Activated T-helper 17 cell treated with anti-CD3 and anti-CD28 coated beads, Interleukin-2, amount 50 U/mL, for 72 hours (primary cell): ENCODE measurements at places on chromosomes 16 and 17.
A peak's percentile ranks its signal among the peaks of the same experiment; 100 is the strongest.

DNA sequence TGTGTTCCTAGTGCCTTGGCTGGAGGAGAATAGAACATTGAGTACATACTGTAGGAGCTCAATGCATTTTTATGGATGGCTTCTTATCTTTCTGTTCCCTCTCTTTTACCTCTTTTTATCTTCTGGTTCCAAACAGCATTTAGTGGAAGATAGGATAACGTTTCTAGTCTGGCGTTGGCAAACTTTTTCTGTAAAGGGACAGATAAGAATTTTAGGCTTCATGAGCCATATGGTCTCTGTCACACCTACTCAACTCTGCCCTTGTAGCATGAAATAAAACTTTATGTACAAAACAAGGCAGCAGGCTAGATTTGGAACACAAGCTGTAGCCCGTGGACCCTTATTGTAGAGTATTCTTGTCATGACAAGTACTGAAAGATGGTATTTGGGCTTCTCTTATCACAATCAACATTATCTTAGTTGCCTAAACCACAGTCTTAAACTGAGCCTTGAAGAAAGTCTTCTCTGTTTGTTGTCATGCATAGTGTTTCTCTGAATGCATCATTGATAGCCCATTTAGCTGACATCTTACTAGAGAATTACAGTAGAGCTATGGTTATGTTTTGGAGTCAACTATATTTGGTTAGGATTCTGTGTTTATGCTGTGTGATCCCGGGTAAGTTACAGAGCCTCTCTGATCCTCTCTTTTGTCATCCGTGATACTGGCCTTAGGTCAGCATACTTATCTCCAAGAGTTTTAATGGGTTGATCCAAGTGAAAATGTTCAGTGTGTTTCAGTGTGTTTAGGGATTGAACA lies 80.2 kb downstream of the HS3ST4 start:
- ATAC-seq: no peak

DNA sequence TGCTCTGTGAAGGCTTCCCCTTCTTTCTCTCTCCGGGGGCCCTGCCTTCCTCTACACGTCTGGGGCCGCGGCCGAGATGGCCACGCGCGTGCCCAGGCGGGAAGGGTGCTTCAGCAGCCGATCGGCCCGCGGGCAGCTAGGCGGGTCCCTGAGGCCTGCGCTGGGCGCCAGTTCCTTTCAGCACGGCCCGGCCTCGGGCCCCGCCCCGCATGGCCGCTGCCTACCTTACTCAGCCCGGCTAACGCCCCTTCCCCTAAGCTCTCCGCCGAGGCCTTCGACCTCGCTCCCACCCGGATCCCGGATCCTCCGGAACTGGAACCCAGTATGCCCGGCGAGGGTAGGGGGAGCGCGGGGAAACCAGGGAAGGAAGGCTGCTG lies 335 bp downstream of the TMEM11 start:
- peak; percentile 18 for ATAC-seq

- no peak for ATAC-seq
Observed at GRCh38 chr17:77422748-77423113, 282.0 kb downstream of the SEC14L1 start.

DNA sequence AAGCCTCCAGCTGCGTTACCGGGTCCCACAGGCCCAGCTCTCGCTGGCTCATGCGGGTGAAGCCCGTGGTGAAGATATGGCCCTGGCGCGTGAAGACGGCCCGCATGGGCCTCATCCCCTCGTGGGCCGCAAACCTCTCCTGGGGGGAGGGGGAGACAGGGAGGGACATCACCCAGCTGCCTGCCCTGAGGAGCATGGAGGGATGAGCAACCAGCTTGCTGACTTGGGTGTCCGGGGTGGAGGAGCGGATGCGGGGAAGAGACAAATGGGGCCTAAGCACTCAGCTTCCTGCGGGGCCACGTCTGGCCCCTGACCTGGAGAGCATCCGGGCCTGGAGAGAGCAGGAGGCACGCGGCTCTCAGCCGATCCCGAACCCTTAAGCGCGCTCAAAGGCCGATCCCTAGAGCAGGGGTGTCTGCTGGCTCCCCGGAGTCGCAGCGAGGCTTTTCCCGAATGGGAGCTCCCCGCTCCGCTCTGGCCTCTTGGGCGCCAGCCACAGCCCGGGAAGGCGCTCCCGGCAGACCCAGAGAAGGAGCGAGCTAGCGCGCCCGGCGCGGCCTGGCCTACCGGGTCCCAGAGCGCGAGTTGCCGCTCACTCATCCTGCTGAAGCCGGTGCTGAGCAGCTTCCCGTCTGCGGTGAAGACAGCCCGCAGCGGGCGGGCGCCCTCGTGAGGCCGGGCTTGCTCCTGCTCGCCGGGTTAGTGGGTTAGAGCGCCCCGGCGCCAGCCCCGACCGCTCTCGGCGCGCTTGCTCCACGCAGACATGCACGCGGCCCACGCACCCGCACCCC lies 5.0 kb downstream of the CORO6 start:
- ATAC-seq: peak; percentile 41

DNA sequence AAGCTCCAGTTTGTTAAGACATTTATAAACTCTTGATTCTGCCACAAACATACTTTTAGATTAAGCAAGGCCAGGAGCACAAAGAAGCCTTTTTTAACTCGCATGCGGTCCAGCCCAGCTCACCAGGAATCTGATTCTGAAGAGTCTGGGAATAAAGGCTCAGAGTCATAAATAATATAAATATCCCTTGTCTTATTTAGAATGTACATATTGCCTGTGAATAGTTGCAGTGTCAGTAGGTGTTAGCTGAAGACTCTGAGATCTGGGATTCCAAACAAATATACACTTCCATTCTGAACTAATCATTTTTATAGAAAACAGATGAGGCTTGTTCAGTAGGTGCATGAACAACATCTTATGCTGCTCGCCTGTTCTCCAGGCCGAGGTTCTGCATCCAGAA lies 59.1 kb upstream of the ELAC2 start:
- ATAC-seq: no peak

GRCh38 chr16:11140466-11140865 lies 115.5 kb downstream of the SOCS1 start:
- ATAC-seq: no peak

DNA sequence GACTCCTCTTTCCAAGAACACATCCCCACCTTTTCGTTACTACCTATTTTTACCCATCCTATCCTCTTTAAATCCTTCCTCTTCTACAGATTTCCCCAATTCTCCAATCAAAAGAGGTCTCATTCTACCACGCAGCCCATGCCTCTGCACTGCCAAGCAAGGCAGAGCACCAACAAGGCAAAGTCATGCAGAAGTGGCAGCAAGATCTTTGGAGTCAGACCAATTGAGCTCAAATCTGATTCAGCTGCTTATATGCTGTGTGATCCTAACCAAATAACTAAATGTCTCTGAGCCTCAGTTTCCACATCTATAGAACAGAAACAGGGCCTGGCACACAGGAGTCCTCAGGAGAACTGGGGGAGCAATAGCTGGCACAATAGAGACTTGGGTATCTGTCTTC lies 41.0 kb downstream of the TOM1L2 start:
- no peak for ATAC-seq

GRCh38 chr17:4090898-4091297 lies 51.9 kb downstream of the ZZEF1 start:
- no peak for ATAC-seq

DNA sequence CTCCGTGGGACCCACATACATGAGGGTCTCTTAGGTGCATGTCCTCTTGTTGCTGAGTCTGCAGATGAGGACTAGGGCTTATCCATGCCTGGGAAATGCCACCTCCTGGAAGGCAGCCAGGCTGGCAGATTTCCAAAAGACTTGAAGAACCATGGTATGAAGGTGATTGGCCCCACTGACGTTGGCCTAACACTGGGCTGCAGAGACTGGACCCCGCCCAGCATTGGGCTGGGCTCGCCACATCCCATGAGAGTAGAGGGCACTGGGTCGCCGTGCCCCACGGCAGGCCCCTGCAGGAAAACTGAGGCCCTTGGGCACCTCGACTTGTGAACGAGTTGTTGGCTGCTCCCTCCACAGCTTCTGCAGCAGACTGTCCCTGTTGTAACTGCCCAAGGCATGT lies 38.2 kb upstream of the IL21R start:
- no peak for ATAC-seq

DNA sequence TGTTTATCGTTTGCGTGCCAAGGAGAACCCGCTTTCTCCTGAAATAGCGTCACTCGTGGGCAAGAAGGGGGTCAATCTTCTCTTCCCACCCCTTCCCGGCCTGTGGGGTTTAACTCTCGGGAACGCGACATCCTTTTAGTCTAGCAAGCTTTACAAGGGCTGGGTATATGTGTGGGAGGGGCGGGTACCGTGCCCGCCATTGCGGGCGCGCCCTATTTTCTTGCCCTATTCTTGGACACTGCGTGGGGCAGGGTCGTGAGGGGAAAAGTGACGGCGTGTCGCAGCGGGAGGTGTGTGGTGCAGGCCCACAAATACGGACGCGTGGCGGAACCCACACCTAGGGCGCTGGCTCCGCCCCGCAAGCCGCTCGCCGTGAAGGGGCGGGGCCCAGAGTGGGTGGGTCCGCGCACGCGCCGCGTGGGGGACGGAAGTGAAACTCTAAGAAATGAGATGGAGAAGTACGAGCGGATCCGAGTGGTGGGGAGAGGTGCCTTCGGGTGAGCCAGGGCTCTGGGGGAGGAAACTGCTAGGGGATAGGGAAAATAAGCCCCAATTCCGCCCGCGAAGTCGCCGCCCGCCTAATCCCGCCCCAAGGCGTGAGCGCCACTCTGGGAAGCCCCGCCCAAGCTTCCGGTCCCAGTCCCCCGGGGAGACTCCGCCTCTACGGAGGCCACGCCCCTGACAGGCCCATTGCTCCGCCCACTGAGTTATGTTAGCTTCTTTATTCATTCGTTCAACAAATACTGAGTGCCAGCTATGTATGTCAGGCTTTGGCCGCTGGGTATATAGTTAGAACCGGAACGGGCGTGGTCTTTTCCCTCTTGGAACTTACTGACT lies at the start of gene NEK8:
NEK8 (plus strand) TSS at position 425 of the 837 bp plus-strand sequence; CDS start at position 451, 26 bp downstream.
- ATAC-seq: peak; percentile 49

- no peak for ATAC-seq
Observed at GRCh38 chr16:73143576-73144422, 95.9 kb upstream of the ZFHX3 start.

DNA sequence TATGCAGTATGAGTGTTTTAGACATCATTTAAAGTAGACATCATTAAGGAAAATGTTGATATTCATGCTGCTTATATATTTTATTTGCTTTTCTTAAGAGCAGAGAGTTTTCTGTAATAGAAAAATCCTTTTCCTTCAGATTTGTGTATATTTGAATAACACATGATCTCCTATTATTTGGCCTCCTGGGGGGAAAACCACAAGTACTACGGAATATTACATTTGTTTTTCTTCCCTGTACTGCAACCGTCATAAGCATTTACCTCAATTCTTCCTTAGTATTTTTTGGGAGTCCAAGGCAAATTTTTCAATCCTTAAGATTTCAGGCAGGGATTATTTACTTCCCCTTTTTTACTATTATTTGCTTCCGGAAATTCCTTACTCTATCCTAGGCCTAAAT lies 6.0 kb downstream of the RSPRY1 start:
- no peak for ATAC-seq

GRCh38 chr16:70438585-70438968 lies 323 bp downstream of the ST3GAL2 start:
- ATAC-seq: peak; percentile 8

- ATAC-seq: no peak
Observed at GRCh38 chr16:7268182-7268581, 64.5 kb upstream of the RBFOX1 start.

GRCh38 chr16:4936991-4937781 lies at the start of gene PPL:
Gene PPL (minus strand): TSS chr16:4937148. CDS start chr16:4937045, 103 bp downstream.
- peak; percentile 12 for ATAC-seq

- ATAC-seq: no peak
Observed at GRCh38 chr17:16569358-16569712, 331 bp upstream of the ZNF287 start.

DNA sequence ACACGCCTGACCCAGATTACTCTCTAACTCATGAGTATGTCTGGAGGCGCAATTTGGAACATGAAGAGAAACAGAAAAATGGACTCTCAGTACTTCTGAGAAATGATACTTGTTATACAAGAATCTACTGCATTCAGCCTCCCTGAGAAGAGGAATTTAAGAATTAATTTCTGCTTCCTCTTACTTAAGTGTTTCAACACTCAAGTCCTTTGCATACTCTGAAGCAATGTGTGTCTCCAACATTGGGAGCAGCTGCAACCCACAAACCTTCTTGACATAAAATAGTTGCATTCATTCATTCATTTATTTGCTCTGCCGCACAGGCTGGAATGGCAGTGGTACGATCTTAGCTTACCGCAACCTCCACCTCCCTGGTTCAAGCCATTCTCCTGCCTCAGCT lies 199.8 kb downstream of the NPIPA7 start:
- ATAC-seq: no peak

GRCh38 chr17:75481194-75482068 lies 25.0 kb downstream of the TMEM94 start:
- no peak for ATAC-seq
